Tongue (tissue), 3 donors: ENCODE measurements at places on chromosomes 7 and 10. TPM values are rescaled to one million over a fixed set of nuclear protein-coding genes. Genes with fewer than 3 reads are reported as not detected.

The GALNT17 gene
- 38.0 TPM for total RNA-seq

The COL13A1 gene
- total RNA-seq: 4.6 TPM

The TIMM23B gene
- total RNA-seq: 24.3 TPM

The PLAU gene
- 37.8 TPM for total RNA-seq

The MET gene
- total RNA-seq: 23.3 TPM

The SEMA3E gene
- total RNA-seq: 3.1 TPM

The FAM20C gene
- 29.7 TPM for total RNA-seq

The LRRC17 gene
- 38.0 TPM for total RNA-seq

The GJD4 gene
- total RNA-seq: 0.21 TPM

The ARMC3 gene
- 0.51 TPM for total RNA-seq

The SPDYE11 gene
- total RNA-seq: not detected

The SPDYE16 gene
- 0.72 TPM for total RNA-seq

The SLC16A12 gene
- total RNA-seq: 3.1 TPM

The SFMBT2 gene
- total RNA-seq: 6.7 TPM

The CNPY4 gene
- total RNA-seq: 24.4 TPM

The PAPSS2 gene
- 19.8 TPM for total RNA-seq

The PRSS2 gene
- total RNA-seq: not detected

The STEAP1 gene
- total RNA-seq: 13.8 TPM

The SUN3 gene
- total RNA-seq: not detected

The FFAR4 gene
- total RNA-seq: not detected

The LIPK gene
- 1.1 TPM for total RNA-seq

The ADAMTS14 gene
- total RNA-seq: 12.6 TPM

The HOXA4 gene
- not detected for total RNA-seq

The NUTM2E gene
- total RNA-seq: 0.41 TPM

The PRPF18 gene
- 44.5 TPM for total RNA-seq

The MARVELD1 gene
- 24.8 TPM for total RNA-seq

The CC2D2B gene
- 2.2 TPM for total RNA-seq

The OR6B1 gene
- total RNA-seq: not detected

The METTL27 gene
- 3.6 TPM for total RNA-seq

The NEUROD6 gene
- total RNA-seq: 0.21 TPM

The MCM10 gene
- total RNA-seq: 4.2 TPM

The COL28A1 gene
- total RNA-seq: 8.1 TPM

The TBXAS1 gene
- total RNA-seq: 7.6 TPM

The RNF148 gene
- 3.2 TPM for total RNA-seq

The ZYX gene
- 33.7 TPM for total RNA-seq

The TEX36 gene
- not detected for total RNA-seq

The TAS2R3 gene
- total RNA-seq: 5.0 TPM
